ENCODE measurements at places on chromosomes 7 and 10.

- no peak for DNase-seq
Measured at GRCh38 chr7:129665013-129665401, 53.5 kb downstream of the NRF1 start.

- no peak for DNase-seq
Measured at GRCh38 chr10:101771380-101771779, 4.5 kb downstream of the FGF8 start.

GRCh38 chr7:21198921-21199320, 229.0 kb upstream of the SP4 start:
- DNase-seq = no peak

- DNase-seq = no peak
Measured at GRCh38 chr7:82697897-82698296, 254.3 kb upstream of the CACNA2D1 start.

GRCh38 chr7:104296900-104297299, 31.5 kb upstream of the LHFPL3 start:
- no peak for DNase-seq

- DNase-seq = no peak
Measured at GRCh38 chr10:78648256-78648860, 420.4 kb upstream of the ZMIZ1 start.

GRCh38 chr7:137342828-137343261, 688 bp downstream of the PTN start:
- no peak for DNase-seq

- no peak for DNase-seq
Measured at GRCh38 chr7:139403601-139404000, 43.9 kb downstream of the LUC7L2 start.

GRCh38 chr7:100682991-100683658, 9.6 kb downstream of the GNB2 start:
- DNase-seq = no peak

GRCh38 chr7:77458786-77459185, 42.6 kb upstream of the GSAP start:
- no peak for DNase-seq

- no peak for DNase-seq
Measured at GRCh38 chr10:74174521-74174920, 23.5 kb downstream of the ADK start.

- no peak for DNase-seq
Measured at GRCh38 chr7:128003787-128004186, 27.4 kb downstream of the LRRC4 start.

- DNase-seq = no peak
Measured at GRCh38 chr10:120989279-120989678, 138.1 kb downstream of the WDR11 start.

DNA sequence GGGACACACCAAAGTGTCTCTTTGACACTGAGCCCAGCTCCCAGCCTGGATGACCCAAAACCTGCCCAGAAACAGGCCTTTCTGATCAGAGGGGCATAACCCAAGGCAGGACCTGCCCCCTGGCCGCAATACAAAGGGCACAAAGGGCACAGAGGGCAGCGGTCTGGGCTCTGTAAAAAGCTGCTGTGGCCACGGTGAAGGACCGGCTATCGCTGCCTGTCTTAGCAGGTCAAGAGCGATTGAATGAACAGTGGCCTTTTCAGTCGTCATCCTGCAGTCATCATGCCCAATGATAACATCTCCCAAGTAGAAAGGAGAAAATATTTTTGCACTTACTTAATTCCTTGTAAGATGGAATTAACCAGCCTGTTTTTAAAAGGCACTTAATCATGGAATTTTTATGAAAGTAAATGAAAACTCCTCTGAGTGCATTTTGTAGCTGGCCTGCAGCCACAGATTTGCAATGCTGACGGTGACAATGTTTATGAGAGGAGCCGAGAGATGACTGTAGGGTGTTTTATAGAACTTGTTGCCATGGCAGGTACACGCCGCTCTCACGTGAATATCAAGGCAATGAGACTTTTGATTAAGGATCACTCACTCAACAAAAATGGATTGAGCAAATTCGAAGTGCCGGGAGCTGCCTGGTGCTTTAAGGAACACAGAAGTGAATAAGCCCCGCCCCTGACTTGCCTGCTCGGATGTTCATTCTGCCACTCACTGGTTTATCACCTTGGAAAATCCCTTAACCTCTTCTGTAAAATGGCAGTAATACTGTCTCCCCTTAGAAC, 47.3 kb upstream of the BHLHA15 start:
- DNase-seq = no peak

DNA sequence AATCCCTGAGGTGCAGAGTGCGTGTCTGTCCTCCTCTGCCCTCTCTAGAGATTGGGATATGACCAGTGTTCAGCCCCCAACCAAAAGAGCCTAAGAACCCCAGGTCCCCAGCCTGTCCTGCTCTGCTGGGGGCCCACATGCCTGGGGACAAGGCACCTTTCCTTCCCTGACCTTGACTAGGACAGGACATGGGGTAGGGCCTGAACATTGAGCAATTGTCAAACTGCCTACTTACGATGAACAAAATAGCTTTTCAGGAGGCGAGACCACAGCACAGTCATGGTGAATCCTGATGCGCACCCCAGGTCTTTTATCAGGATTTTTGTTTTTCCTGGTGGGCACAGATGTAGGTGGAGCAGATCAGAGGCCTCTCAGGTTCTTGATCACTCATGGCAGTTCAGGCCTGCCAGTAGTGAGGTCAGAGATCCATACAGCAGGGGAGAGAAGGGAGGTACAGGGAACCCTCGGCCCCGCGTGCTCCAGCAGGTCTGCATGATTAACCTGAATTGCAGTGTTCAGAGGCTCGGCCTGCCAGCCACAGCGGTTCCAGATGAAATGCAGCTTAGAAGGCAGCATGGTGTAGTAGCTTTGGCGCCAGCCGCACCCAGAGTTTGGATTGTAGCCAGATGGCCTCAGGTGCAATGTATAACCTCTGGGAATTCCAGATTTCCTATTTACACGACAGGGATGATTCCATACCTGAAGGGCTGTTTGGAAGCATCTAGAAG, 191.3 kb downstream of the CUX1 start:
- DNase-seq = no peak

DNA sequence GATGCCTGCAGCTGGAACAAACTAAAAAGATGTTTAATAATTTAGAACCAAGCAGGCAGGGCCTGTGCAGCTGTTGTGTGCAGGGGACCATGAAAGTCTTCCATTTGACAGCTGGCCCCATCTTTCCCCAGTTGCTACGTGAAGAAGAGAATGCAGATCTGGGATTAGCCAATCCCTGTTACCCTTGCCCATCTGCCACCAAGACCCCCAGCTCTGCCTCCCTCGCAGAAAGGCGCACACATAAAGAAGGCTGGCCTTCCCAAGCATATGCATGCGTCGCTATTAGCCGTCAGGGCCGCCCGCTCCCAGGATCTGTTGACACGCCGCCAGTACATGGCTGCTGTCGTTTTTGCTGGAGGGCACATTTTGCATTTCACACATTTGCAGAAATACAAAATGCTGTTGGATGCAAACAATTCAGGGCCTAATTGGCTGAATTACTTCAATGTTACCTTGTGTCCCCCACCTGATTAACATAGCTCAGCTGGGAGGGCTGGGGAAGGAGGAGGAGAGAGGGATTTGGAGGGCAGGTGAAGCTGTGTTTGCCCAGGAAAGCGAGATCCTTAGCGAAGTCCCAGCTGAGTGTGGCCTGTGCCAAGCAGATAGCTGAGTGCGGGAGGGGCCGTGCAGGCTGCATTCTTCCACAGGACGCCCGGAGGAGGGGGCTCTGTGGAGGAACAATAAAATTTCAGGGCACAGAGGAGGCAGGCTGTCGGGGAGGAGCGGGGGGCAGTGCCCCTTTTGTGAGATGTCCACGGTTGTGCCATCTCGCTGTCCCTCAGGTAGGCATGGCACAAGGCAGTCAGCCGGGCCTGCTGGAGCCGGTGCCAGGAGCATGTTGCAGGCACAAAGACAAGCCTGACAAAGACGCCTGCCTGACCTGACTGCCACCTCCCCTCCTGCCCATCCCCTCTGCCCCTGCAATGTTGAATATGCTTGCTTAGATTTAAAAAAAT, 443.0 kb upstream of the MKI67 start:
- DNase-seq = no peak

- no peak for DNase-seq
Measured at GRCh38 chr10:101895781-101896180, 52.2 kb upstream of the KCNIP2 start.

DNA sequence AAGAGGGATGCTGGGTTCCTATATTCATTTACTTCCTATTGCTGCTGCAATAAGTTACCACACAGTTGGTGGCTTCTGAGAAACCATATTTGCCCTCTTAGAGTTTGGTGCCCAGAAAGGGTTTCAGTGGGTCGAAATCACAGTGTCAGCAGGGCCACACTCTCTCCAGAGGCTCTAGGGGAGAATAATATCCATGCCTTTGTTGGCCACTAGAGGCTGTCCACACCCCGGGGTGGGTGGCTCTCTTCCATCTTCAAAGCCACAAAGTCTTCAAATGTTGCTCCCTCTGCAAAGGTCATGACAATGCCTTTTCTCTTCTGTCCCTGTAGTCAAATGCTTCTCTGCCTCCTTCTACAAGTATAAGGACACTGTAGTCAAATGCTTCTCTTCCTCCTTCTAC, 989.4 kb downstream of the CCSER2 start:
- no peak for DNase-seq

DNA sequence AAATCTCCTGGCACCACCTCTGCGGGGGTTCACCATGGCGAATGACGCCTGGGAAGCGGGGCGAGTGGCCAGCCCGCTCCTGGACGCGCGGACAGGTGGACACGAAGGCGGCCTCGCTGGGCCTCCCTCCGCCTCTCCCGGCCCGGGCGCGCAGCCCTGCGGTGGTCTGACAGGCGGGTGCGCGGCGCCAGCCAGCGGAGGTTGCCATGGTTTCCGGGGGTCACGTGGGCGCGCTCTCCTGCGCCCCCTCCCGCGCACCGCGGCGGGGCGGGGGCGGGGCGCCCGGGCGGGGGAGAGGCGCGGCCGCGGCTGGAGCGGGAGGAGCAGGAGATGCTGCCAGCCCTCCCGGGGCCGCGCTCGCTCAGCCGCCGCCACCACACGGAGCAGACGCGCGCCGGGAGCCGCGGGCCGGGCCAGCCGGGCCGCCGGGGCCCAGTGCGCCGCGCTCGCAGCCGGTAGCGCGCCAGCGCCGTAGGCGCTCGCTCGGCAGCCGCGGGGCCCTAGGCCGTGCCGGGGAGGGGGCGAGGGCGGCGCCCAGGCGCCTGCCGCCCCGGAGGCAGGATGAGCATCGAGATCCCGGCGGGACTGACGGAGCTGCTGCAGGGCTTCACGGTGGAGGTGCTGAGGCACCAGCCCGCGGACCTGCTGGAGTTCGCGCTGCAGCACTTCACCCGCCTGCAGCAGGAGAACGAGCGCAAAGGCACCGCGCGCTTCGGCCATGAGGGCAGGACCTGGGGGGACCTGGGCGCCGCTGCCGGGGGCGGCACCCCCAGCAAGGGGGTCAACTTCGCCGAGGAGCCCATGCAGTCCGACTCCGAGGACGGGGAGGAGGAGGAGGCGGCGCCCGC, at the start of gene PRKAR2B:
PRKAR2B (plus strand) TSS at position 359 of the 848 bp plus-strand sequence; CDS start at position 562, 203 bp downstream.
- DNase-seq = no peak

DNA sequence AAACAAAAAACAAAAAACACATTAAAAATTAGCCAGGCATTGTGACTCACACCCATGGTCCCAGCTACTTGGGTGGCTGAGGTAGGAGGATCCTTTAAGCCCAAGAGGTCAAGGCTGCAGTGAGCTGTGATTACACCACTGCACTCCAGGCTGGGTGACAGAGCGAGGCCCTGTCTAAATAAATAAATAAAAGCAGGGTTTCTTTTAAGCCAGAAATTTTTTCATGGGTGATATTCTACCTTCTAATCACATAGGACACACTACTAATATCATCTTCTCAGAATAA, 14.2 kb upstream of the SVIL start:
- no peak for DNase-seq

- DNase-seq = peak; percentile 99
Measured at GRCh38 chr10:102743588-102744373, at the start of gene WBP1L. Gene WBP1L (plus strand): TSS chr10:102743948. CDS start chr10:102744054, 106 bp downstream.

DNA sequence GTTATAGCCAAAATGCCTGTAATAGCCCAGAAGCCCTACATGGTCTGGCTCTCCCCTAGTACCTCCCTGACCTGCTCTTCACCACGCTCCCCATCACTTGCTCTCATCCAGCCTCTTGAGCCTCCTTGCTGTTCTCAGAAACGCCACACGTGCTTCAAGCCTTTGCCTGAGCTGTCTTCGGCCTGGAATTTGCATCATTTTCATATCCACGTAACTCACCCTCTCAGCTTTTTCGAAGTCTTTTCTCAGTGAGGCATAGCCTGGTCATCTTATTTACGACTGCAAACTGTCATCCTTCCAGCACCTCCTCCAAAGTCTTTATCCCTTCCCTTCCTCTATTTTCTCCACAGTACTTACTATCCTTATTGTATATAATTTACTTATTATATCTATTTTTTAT, 151.0 kb upstream of the AHR start:
- DNase-seq = no peak

DNA sequence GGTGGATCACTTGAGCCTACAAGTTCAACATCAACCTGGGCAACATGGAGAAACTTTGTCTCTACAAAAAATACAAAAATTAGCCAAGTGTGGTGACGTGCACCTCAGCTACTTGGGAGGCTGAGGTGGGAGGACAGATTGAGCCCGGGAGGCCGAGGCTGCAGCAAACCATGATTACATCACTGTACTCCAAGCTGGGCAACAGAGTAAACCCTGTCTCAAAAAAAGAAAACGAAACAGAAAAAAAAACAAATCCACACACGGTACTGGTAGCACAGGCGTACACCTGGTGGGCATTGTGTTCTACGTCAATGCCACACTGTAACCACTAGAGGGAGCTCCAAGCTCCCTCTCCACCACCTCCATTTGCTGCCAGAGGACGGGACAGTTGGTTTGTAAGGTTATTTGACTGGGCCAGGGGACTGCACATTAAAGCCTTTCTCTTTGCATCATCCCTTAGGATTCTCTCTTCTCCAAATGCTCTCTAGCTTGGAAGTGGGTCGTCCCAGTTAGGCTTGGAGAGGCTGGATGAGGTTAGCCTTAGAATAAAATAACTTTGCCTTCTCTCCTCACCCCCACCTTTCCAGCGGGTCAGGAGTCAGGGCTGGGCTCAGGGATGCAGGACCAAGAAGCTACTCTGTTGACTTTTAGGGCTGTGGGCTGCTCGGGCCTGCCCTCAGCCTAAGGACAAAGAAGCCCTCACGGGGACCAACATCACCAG, 130.8 kb downstream of the SORBS1 start:
- DNase-seq = peak; percentile 12

DNA sequence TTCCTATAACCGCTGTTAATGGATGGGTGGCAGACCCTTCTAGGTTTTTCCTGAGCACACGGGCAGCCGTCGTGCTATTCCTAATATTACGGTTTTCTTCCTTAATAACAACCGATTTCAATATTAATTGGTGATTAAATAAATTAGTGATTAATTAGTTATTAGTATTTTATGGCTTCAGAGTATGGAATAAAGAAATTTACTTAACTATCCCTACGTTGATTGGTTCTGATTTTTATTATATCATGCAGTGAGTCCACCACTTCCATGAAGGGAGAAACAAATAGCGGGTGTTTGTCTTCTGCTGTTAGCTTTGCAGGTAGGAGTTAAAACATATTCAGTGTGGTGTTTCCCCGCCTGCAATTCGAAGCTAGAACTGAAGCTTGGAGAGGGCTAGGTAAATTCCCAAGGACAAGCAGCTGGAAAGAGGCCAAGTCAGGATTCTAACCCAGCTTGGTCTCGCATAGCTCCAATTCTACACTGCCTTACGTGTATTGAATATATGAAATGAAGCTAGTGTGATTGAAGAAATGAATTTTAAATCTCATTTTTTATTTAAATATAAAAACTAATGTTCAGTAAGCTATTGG, 928 bp upstream of the CSTF2T start:
- DNase-seq = no peak

- no peak for DNase-seq
Measured at GRCh38 chr10:71197955-71198354, 14.4 kb upstream of the UNC5B start.

GRCh38 chr7:130750755-130751154, 16.7 kb upstream of the KLF14 start:
- DNase-seq = no peak

Measured in cerebellar nuclear complex (tissue), 1 donor.